ENCODE measurements at places on chromosomes 4 and X.

DNA sequence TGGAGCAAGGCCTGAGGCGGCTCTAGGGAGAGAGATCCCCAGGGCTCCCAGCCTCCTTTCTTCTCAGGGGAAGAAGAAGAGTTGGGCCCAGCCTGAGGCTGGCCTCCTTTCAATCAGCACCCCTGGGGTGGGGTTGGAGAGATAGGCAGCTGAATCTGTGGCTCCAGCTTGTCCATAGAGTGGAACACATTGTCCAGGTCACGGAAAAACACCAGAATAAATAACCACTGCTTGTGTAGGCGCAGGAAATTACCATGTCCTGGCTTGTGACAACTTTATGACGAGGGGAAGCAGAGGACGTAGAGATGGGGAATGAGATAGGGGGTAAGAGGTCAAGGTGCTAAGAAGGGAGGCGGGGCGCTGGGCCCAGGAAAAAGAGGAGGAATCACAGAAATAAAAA, 80.8 kb upstream of the EFNB1 start:
- DNase-seq = no peak

- DNase-seq = peak; percentile 53
Observed at GRCh38 chrX:24498975-24499374, 33.9 kb downstream of the PDK3 start.

DNA sequence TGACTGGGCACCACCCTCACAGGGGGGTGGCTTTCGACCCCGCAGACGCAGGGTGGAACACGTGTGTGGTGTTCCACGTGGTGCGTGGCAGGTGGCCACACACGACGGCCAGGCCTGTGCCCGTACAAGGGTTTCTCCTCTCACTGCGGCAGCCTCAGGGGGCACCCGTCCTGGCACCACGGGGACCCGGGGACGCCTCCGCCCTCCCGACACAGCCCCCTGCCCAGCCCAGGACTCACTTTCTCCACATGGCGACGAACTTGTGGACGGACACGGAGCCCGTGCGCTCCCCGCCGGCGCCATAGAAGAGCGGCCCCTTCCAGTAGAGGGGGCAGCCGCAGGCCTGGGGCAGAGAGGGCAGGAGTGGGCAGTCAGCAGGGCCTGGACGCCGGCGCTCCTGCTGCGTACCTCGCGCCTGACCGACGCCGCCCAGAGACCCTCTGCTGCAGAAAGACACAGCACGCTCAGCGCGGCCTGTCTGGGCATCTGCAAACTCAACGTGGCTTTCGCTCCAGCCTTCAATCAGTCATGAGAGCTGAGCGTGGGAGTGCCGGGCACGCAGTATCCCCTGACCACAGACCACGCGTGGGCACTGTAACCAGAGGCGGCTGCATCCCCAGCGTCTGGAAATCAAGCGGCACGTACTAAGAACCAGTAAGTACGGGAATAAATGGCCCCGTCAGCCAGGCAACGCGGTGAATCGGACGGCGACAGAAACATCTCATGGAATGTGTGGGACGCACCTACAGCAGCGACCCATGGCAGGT, 28.9 kb upstream of the GTPBP6 start:
- no peak for DNase-seq

DNA sequence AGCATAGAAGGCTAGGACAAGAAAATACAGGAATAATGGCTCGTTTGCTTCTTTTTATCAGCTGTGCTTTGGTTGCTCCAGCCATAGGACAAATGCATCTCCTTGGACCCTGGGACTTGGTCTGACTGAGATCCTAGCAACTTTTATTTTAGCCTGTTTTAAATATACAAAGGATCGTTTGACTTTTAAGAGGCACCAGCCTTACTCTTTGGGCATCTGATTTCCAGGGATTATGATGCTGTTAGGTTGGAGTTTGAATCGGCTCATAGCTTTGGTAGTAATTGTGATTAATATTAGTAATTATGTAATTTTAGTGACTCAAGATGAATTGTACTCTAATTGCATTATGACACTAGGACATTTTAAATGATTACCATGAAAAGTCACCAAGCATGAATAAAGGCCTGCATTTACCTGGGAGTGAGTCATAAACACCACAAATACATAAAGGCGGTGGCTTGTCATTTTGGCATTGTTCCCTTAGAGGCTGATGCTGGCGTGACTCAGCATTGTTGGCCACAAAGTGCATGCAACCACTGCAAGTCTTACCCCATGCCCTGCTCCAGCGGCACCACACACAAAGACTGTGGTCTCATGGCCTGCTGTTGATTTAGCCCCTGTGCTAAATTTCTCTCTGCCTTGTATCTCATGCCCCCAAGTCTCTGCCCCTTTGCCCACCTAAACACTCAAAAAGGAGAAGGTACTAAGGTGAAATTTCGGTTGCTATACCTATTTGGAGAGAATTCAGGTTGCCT, 12.4 kb downstream of the GPAT3 start:
- DNase-seq = peak; percentile 28

DNA sequence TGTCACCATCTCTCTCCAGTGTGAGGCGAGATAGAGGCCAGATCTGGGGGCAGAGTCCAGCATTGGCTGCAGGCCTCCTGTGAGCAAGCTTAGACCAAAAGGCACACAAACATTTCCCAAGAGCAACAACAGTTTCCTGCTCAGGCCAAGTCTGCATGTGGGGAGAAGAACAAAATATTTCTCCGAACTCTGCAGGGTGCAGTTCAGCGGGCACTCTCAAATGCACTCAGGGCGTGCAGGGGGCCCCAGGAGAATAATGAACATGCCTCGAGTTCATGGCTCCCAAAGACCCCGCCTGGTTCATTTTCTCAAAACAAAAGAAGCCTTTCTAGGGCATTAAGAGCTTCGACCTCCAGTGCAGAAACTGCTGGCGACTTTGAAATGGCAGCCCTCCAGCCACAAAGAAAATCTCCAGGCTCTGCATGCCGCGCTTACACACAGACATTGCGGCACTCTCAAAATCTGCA, 57.8 kb upstream of the HELT start:
- no peak for DNase-seq

DNA sequence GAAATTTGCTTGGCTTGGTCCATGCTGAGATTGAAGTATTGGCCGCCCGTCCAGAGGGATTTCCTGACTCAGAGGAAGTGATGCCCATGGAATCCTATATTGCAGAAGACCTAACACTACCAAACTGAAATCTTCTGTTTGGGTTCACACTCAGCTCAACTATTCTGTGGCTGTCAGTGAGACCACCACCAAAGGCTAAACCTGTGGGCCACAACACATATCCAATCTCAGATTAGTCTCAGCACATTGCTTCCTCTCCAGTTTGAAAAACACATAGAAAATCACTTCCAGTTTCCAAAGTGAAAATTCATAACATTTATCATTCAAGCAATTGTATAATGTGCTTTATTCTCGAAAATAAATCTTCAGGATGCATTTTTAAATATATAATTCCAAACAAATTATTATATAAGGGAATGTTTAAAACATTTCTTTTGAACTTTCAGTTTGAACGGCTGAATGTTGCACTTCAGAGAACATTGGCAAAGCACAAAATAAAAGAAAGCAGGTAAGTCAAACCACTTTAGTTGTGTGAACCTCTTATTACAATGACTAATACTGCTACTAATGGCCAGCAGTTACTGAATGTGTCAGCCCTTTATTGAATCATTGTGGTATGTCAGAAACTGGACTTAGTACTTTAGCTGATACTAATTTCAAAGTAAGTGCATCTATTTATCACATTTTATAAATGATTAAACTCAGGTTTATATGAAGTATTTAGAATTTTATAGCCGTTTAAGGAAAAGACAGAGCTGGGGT, 37.0 kb downstream of the GUCY1A1 start:
- no peak for DNase-seq

DNA sequence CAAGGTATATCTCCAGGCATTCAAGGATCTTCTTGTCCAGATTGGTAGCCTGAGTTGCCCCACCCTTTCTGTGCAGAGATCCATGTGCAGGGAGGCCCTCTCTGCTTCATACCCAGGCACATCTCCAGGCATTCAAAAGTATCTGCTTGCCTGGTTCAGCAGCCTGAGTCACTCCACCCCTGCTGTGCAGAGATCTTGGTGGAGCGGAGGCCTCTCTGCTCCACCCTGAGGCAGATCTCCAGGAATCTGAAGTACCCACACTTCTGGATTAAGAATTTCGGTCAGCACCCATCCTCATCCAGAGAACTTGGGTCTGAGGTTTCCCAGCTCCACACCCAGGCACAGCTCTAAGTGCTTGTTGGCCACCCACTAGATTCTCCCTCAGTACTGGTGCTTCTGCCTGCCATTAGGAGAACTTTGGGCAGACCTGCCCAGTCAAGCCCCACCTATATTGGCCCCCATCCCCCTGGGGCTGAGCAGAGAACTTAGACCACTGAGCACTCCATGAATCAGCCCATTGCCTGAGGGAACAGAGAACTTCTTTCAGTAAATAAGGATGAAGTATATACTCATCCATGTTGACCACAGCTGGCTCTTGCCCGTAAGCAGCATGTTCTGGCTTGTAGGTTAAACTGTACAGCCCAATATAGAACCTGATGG, 199.5 kb upstream of the ZCCHC13 start:
- no peak for DNase-seq

GRCh38 chr4:40173470-40173875, 23.4 kb upstream of the RHOH start:
- no peak for DNase-seq

- DNase-seq = no peak
Observed at GRCh38 chr4:22522706-22523501, 7.0 kb upstream of the ADGRA3 start.

DNA sequence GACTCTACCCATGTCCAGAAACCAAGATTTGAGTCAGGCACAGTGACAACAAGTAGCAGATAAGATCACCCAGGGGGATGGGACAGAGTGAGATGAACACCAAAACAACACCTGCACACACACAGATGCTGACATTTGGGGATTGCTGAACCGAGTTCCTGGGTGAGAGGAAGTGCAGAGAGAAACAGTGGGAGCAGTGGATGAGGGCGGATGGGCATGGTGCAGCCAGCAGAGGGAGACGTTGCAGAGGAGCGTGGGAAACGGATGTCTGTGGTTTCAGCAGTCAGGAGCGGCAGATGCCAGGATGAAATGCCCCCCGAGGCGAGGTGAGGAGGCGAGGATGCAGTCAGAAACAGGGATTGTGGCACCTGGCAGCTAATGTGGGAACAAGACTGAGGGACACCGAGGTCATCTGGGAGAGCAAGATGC, 78.6 kb upstream of the STS start:
- DNase-seq = no peak

DNA sequence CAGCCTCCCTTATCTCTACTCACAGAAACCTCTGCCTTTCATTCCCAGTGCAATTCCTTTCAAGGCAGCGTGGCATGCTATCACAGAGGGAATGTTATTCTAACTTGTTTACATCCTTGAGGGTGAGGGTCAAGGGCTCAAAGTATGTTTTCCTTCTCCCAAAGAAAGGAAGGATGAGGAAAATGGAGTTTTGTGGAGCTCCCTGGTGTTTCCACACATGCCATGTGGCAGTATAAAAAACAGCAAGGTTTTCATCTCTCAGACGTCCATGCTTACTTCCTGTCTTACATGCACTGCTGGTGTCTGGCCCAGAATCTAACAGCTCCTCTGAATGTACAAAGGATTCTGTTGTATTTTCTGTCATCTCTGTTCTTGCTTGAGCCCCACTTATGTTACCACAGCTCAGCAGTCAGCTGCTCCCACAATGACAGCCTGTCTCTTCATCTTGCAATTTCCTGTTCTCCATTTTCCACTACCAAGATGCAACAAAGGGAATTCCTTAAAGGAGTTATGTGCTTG, 128.0 kb downstream of the SNCA start:
- no peak for DNase-seq

- DNase-seq = no peak
Observed at GRCh38 chrX:119648421-119648775, 42.2 kb upstream of the NKRF start.

- no peak for DNase-seq
Observed at GRCh38 chr4:141131723-141132071, 1.6 kb downstream of the RNF150 start.

DNA sequence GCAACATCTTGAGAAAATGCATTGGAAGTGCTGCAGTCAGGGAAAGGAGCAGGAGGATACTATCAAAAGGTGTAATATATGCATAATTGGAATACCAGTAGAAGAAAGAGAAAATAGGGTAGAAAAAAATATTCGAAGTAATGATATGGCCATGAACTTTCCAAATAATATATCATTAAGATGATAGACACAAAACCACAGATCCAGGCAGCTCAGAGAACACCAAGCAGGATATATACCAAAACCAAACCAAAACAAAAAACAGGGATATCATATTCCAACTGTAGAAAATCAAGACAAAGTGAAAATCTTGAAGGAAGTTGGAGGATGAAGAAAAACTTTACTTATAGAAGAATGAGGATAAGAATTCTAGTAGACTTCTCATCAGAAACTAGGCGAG, 9.7 kb upstream of the POLA1 start:
- DNase-seq = no peak

- no peak for DNase-seq
Observed at GRCh38 chr4:113452868-113453620, 308.5 kb downstream of the CAMK2D start.

DNA sequence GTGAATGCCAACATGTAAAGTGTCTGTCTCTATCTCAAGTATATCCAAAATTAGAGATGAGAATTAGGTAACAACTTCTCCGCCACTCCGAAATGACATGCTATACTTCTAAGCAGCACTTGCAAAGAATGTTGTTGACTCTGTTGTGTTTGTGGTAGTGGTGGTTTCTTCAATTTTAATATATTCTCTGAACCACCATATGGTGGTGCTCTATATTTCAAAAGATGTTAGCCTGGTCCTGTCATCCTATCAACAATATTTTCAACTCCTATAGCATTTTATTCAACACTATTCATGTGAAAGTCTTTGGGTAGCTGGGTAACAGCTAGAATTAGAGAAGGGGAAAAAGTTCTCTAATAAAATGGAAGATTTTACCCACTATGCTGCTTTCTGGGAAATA, 1622.8 kb upstream of the IGFBP7 start:
- DNase-seq = no peak

- DNase-seq = no peak
Observed at GRCh38 chrX:81367291-81367690, 165.4 kb downstream of the SH3BGRL start.

- DNase-seq = no peak
Observed at GRCh38 chr4:138727731-138728130, 287.9 kb upstream of the NOCT start.

GRCh38 chrX:104522386-104522785, 43.6 kb upstream of the IL1RAPL2 start:
- no peak for DNase-seq

DNA sequence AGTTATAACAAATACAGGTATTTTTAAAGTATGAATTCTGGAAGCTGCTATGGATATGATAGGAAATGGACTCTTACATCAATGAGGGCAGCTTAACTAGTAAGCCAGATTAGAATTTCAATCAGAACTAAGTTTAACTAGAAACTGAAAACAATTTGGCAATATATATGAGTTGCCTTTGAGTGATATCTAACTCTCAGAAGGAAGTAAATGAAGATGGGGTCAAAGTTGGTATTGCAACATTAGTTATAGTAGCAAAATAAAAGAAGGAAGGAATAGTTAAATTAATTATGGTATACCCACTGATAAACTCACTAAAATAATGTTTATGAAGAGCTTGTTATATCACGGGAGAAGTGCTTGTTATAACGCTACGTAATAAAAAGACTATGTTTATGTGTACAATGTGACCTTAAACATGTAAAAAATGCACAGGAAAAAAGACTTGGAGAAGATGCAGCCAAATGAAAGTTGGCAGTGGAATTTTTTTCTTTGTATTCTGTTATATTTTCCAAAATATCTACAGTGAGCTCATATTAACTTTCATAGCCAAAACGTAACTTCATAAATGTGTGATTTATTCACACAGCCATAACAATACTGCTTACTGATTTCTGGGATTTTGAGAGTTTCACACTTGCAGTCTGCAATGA, 34.5 kb downstream of the PHKA2 start:
- no peak for DNase-seq

- no peak for DNase-seq
Observed at GRCh38 chr4:10605031-10605430, 79.5 kb downstream of the CLNK start.
